MCF 10A (cell line): ENCODE measurements at places on chromosomes 2 and 18. TPM values are rescaled to one million over a fixed set of nuclear protein-coding genes. Genes with fewer than 3 reads are reported as not detected.

- no peaks in the 10 kb centered on the region for H3K27me3 ChIP-seq
- no peak overlapping the region for H3K4me3 ChIP-seq
- no peaks in the 10 kb centered on the region for H3K4me1 ChIP-seq
- no peak for DNase-seq
- no peak overlapping the region for H3K27ac ChIP-seq
- no peaks in the 10 kb centered on the region for H3K36me3 ChIP-seq
These were observed 57.7 kb downstream of the TTC32 start for GRCh38 chr2:19843992-19844515.

GRCh38 chr18:50711386-50711785, 108.4 kb downstream of the MRO start:
- peaks cover 9% of the 10 kb centered on the region for H3K4me1 ChIP-seq
- H3K27me3 ChIP-seq = peaks cover 28% of the 10 kb centered on the region
- no peak overlapping the region for H3K27ac ChIP-seq
- no peak for DNase-seq
- no peak overlapping the region for H3K4me3 ChIP-seq

DNA sequence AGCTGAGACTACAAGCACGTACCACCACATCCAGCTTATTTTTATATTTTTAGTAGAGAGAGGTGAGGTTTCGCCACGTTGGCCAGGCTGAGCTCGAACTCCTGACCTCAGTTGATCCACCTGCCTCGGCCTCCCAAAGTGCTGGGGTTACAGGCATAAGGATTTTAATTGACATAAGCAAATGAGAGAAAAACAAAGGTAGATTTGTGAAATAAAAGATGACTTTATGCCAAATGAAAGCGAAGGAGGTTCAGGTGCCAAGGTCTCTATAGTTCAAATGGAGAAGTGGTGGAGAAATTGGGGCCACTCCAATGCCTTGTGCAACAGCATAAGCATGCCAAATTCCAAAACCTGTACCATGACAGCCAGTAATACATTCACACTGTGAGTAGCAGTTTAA, 180.6 kb downstream of the MREG start:
- peak overlapping the region; percentile 73 for H3K27ac ChIP-seq
- no peak overlapping the region for H3K4me3 ChIP-seq
- peaks cover 13% of the 10 kb centered on the region for H3K4me1 ChIP-seq
- H3K27me3 ChIP-seq = no peaks in the 10 kb centered on the region
- H3K36me3 ChIP-seq = no peaks in the 10 kb centered on the region
- DNase-seq = peak; percentile 91

DNA sequence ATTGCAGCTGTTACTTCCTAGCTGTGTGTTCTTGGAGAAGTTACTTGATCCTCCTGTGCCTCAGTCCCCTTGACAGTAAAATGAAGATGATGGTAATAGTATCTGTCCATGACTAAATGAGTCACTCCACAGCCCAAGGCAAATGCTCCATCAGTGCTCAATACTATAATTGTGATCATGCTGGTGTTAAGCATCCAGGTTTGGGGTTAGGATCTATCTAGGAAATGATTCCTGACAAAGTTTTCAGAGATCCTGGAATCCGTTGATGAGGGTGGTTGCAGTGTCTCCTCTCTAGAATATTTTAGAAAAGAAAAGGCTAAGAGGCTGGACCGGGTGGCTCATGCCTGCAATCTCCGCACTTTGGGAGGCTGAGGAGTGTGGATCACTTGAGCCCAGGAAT, 2.7 kb upstream of the PRELID3A start:
- H3K4me3 ChIP-seq = no peak overlapping the region
- H3K27ac ChIP-seq = no peak overlapping the region
- H3K27me3 ChIP-seq = peaks cover 18% of the 10 kb centered on the region
- peaks cover 29% of the 10 kb centered on the region for H3K4me1 ChIP-seq
- DNase-seq = no peak

DNA sequence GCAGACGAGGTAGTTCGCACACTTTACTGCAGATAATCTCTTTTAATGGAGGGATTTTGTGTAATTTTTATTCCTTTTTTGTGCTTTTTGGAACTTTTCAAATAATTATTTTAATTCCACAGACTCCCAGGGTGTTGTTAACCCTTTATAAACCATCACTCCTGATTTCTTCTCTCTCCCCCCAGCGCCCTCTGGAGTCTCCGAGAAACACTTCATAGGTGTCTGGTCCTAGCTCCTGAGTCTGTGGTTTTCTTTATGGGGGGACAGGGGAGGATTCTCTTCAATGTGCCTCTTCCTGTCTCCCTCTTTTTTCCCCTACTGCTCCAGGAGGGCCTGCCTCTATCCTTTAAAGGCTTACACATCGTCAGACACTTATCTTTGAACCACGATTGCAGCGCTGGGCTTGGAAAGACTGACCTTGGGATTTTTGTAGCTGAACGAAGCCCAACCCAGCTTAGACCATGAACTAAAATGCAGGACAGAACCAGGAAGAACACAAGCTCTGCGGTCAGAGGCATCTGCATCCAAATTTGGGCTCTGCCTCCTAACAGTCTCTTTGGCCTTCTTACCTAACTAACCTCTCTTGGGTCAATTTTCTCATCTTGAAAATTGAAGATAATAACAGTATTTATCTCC, 7.1 kb upstream of the PKDCC start:
- H3K27ac ChIP-seq = no peak overlapping the region
- no peaks in the 10 kb centered on the region for H3K36me3 ChIP-seq
- DNase-seq = no peak
- no peak overlapping the region for H3K4me3 ChIP-seq
- no peaks in the 10 kb centered on the region for H3K4me1 ChIP-seq

GRCh38 chr2:193712912-193713311, 1518.2 kb upstream of the TMEFF2 start:
- H3K27me3 ChIP-seq = no peaks in the 10 kb centered on the region
- H3K4me1 ChIP-seq = no peaks in the 10 kb centered on the region
- DNase-seq = no peak
- H3K4me3 ChIP-seq = no peak overlapping the region
- no peak overlapping the region for H3K27ac ChIP-seq

DNA sequence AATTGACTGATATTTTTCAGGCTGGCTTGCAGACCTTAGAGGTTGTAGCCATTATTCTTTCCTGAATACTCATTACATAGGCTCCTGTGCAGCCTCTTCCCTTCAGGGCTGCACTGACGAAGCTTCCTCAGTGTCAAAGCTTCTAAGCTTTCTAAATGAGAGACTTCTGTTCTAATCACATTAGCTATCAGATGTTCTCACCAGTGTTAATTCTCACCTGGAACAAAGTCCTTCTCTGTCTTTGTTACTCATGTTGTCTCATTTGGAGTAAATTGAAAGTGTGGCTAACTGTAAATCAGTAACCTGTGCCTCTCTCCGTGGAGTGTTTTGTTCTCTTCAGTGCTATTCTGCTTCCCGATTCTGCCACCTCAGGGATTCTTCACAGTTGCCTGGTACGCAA, 76.9 kb downstream of the MC4R start:
- no peak overlapping the region for H3K27ac ChIP-seq
- peaks cover 87% of the 10 kb centered on the region for H3K27me3 ChIP-seq
- H3K4me1 ChIP-seq = no peaks in the 10 kb centered on the region
- no peak for DNase-seq
- H3K36me3 ChIP-seq = no peaks in the 10 kb centered on the region

GRCh38 chr2:149221898-149222297, 108.5 kb upstream of the LYPD6 start:
- no peaks in the 10 kb centered on the region for H3K4me1 ChIP-seq
- no peak overlapping the region for H3K4me3 ChIP-seq
- DNase-seq = no peak
- no peaks in the 10 kb centered on the region for H3K36me3 ChIP-seq

- H3K27me3 ChIP-seq = no peaks in the 10 kb centered on the region
- no peak overlapping the region for H3K4me3 ChIP-seq
- DNase-seq = no peak
- peaks cover 7% of the 10 kb centered on the region for H3K4me1 ChIP-seq
- peaks cover 92% of the 10 kb centered on the region for H3K36me3 ChIP-seq
- no peak overlapping the region for H3K27ac ChIP-seq
These were observed 33.9 kb downstream of the STAT1 start for GRCh38 chr2:190979906-190980629.

DNA sequence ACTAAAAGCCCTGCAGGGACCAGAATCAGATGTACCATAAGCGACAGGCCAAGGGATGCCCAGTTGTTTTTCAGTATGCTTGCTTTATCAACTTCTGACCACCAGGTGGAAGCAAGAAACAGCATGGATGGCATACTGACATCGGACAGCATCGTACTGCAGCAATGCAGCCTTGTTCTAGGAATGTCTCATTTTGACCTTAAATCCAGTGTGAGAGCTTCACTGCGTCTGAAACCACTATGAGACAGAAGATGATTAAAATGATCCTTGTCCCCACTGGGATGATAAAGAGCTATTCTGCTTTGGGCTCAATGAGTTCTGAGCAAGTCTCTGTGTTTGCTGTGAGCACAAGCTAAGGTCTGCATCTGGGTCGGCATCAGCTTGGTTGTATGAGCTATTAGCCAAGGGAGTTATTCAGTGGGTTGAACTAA, 54.3 kb downstream of the CDK15 start:
- H3K4me3 ChIP-seq = no peak overlapping the region
- no peaks in the 10 kb centered on the region for H3K27me3 ChIP-seq

DNA sequence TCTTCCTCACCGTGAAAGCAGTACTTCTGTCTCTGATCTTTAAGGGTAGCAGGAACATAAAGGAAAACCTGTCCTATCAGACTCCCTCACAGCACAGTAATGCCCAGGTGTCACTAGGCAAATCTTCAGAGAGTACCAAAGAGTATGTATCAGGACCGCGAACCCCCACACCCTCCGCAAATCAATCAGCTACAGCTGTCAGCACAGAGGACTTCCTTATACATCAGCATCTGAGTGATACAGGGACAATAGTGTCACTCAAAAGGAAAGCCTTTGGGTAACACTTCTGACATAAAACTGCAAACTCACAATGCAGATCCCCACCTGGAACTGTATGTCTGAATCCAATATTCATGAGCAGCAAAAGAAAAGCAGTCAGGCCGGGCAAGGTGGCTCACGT, 2.6 kb downstream of the AFG3L2 start:
- no peaks in the 10 kb centered on the region for H3K27me3 ChIP-seq
- H3K36me3 ChIP-seq = peaks cover 43% of the 10 kb centered on the region
- H3K4me3 ChIP-seq = peak overlapping the region; percentile 85
- peaks cover 29% of the 10 kb centered on the region for H3K4me1 ChIP-seq

GRCh38 chr18:34482204-34482603, 227.9 kb upstream of the DTNA start:
- no peaks in the 10 kb centered on the region for H3K27me3 ChIP-seq
- no peak overlapping the region for H3K4me3 ChIP-seq
- no peaks in the 10 kb centered on the region for H3K4me1 ChIP-seq
- H3K27ac ChIP-seq = no peak overlapping the region
- DNase-seq = no peak

GRCh38 chr2:109351164-109351756, 222.3 kb downstream of the SH3RF3 start:
- peak; percentile 84 for DNase-seq
- H3K4me3 ChIP-seq = no peak overlapping the region
- H3K4me1 ChIP-seq = peaks cover 24% of the 10 kb centered on the region
- H3K27me3 ChIP-seq = no peaks in the 10 kb centered on the region

DNA sequence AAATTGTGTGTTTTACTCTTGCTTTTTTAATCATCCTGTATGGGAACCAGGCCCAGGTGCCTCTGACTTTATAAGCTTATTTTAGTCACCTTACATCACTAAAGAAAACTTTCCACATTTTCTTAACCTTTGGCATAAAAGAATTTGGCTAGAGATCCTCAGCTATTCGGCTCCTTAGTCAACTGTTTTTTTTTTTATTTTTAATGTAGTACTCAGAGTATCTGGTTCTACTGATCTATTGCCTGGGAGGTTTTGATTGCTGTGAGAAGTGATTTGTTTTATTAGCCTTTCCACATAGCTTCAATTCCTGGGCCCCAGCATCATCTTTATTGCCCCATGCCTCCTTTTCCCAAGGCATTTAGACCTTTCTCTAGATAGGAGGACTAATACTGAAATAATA, 121.0 kb downstream of the MYO1B start:
- no peaks in the 10 kb centered on the region for H3K27me3 ChIP-seq
- H3K4me3 ChIP-seq = no peak overlapping the region
- peaks cover under 1% of the 10 kb centered on the region for H3K4me1 ChIP-seq
- no peak overlapping the region for H3K27ac ChIP-seq

GRCh38 chr2:82089518-82089917, 1785.0 kb upstream of the LRRTM1 start:
- no peaks in the 10 kb centered on the region for H3K4me1 ChIP-seq
- H3K4me3 ChIP-seq = peak overlapping the region; percentile 39
- H3K27me3 ChIP-seq = no peaks in the 10 kb centered on the region
- no peak for DNase-seq
- peak overlapping the region; percentile 13 for H3K27ac ChIP-seq
- H3K36me3 ChIP-seq = no peaks in the 10 kb centered on the region

DNA sequence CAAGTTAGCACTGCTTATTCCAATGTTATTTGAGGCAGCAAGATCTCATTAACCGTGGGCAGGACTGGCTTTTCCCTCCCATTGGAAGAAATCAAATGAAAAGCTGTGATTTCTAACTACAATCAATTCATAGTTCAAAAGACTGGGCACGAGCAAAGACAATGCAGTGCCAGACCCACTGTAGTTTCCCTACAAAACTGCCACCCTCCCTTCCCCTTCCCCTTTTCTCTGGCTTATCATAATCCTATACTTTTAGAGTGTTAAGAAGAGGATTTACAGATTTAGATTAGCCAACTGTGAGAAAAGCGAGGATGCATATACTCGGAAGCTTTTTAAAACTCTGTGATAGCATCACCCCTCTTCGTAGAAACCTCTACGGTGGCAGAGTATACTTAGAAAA, 260.4 kb downstream of the STK39 start:
- no peaks in the 10 kb centered on the region for H3K36me3 ChIP-seq
- no peak overlapping the region for H3K4me3 ChIP-seq
- H3K4me1 ChIP-seq = no peaks in the 10 kb centered on the region

- DNase-seq = no peak
- no peak overlapping the region for H3K27ac ChIP-seq
- peaks cover 7% of the 10 kb centered on the region for H3K4me1 ChIP-seq
- H3K4me3 ChIP-seq = no peak overlapping the region
These were observed 96.0 kb upstream of the RAB12 start for GRCh38 chr18:8513249-8513648.

DNA sequence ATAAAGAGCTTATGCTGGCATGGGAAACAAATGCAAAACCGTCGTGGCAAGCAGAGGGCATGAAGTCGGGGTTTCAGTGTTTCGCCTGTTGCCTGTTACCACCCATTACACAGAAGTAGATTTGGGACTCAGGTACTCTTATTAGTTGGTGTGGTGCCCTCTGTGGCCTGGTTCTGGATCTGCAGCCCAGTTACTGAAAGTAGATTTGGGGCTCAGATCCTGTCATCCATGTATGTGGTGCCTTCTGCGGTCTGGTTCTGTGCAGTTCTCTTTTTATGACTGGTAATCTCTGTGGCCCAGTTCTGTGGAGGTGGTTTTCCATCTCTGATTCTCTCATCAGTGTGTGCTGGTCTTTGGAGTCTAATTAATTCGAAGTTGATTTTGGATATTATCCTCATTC, 45.2 kb downstream of the ADNP2 start:
- H3K36me3 ChIP-seq = peaks cover 13% of the 10 kb centered on the region
- no peak overlapping the region for H3K4me3 ChIP-seq
- peak overlapping the region; percentile 16 for H3K27ac ChIP-seq
- no peaks in the 10 kb centered on the region for H3K4me1 ChIP-seq
- H3K27me3 ChIP-seq = no peaks in the 10 kb centered on the region

The SULT1C4 gene
- not detected in 2 replicates for total RNA-seq

The DSG2 gene
- 106 and 134 TPM in 2 replicates for total RNA-seq

The NMUR1 gene
- total RNA-seq = not detected in 2 replicates

The MAP2 gene
- 16.2 and 40.2 TPM in 2 replicates for total RNA-seq

The CPO gene
- total RNA-seq = not detected in 2 replicates

The GPR75 gene
- 4.0 and 5.2 TPM in 2 replicates for total RNA-seq

The EGR4 gene
- total RNA-seq = 0.22 and 0.37 TPM in 2 replicates

The NEURL3 gene
- total RNA-seq = not detected in 2 replicates

The SCN7A gene
- total RNA-seq = not detected in 2 replicates
